ENCODE measurements at places on chromosomes 2 and 18.
A peak's percentile ranks its signal among the peaks of the same experiment; 100 is the strongest.

- DNase-seq, result no peak
- H3K4me3 ChIP-seq, result no peak overlapping the region
- no peak overlapping the region for H3K27ac ChIP-seq
- peaks cover 11% of the 10 kb centered on the region for H3K4me1 ChIP-seq
- H3K27me3 ChIP-seq, result no peaks in the 10 kb centered on the region
- no peaks in the 10 kb centered on the region for H3K36me3 ChIP-seq
Observed at GRCh38 chr2:10030311-10030736, 13.0 kb upstream of the KLF11 start.

GRCh38 chr2:197251576-197251975, 59.0 kb downstream of the ANKRD44 start:
- no peak overlapping the region for H3K4me3 ChIP-seq
- DNase-seq, result no peak
- no peaks in the 10 kb centered on the region for H3K27me3 ChIP-seq
- H3K27ac ChIP-seq, result no peak overlapping the region

GRCh38 chr18:48572402-48573126, 33.7 kb downstream of the CTIF start:
- peaks cover 10% of the 10 kb centered on the region for H3K36me3 ChIP-seq
- H3K27me3 ChIP-seq, result no peaks in the 10 kb centered on the region
- H3K27ac ChIP-seq, result no peak overlapping the region
- DNase-seq, result no peak
- peaks cover 38% of the 10 kb centered on the region for H3K4me1 ChIP-seq
- no peak overlapping the region for H3K4me3 ChIP-seq

- peak; percentile 95 for DNase-seq
- peak overlapping the region; percentile 97 for H3K27ac ChIP-seq
- no peaks in the 10 kb centered on the region for H3K36me3 ChIP-seq
- H3K4me1 ChIP-seq, result peaks cover 34% of the 10 kb centered on the region
- H3K4me3 ChIP-seq, result peak overlapping the region; percentile 97
Observed at GRCh38 chr2:147843864-147844696, 749 bp upstream of the ACVR2A start.
